Posterior cingulate gyrus (tissue), 11 donors: ENCODE measurements at places on chromosomes 3 and 15.

DNA sequence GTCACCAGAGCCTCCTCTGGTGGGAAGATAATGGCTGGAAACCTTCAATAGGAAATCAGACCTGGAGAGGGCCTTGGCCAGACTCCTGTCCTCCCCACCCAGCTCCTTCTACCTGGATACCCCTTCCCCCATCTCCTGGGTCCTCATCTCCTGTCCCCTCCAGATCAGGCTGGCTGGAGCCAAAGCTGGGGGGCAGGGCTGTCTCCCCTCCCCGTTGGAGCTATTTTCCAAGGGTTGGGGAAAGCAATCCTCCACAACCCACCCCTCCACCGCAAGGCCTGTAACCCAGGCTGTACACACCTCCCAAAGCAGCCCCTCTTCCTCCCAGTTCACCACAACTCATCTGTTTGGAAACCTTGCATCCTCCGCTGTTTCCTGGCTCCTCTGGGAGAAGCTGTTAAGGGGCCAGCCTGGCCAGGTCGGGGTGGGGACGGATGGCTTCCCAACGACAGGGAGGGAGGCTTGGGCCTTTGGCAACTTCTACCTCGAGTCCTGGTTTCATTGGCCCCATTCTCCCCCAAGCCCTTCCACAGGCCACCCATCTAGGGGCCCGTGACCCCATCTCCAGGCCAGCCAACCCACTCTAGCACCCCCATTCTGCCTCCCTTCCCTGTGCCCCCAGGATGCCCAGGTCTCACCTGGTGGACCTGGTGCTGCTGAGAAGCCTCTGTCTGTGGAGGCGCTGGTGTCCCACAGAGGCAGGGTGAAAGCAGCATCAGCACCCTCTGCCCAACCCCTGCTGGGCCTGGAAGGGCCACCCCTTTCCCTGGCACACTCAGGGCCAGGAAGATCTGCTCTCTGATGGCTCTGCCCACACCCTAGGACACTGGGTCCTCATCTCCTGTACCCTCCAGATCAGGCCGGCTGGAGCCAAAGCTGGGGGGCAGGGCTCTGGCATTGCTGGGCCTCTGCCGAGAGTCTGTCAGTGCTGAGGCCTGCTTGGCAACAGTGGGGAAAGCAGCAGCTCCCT lies 22.1 kb upstream of the GOLGA6C start:
- no peak for DNase-seq

- DNase-seq: no peak
Measured at GRCh38 chr3:131550562-131551465, 48.0 kb upstream of the MRPL3 start.

DNA sequence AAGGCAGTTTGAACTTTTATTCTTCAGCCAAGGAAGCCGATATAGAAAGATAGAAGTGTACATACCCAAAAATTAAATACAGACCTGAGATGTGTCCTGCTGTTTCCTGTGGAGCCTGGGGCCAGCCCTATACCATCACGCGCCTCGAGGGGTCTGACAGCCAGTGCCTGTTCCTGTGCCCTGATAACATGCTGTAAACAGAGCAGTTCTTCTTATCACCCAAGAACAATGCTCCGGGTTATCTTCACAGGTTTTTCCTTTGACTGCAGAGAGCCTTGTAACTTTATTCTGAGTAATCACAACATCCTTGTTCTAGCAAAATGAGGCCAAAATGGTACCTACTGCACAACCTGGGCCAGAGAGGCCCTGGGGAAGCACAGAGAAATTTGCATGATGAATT lies 289.7 kb upstream of the CHRM5 start:
- DNase-seq: no peak

DNA sequence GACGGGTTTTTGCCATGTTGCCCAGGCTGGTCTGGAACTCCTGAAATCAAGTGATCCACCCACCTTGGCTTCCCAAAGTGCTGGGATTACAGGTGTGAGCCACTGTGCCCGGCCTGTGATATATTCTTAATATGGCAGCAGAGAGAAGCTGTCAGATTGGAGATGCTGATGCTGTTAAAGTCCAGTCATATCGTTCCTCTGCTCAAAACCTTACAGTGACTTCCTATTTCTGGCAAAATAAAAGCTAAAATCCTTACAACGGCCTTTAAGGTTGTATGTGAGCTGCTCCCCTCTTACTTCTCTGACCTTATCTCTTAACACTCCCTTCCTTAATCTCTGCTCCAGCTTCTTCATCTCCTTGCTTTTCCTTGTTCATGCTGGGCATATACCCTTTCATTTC lies 26.6 kb upstream of the MGA start:
- DNase-seq: no peak

- no peak for DNase-seq
Measured at GRCh38 chr3:138281561-138281960, 48.1 kb downstream of the NME9 start.

- no peak for DNase-seq
Measured at GRCh38 chr3:63328365-63328764, 50.3 kb downstream of the SYNPR start.

DNA sequence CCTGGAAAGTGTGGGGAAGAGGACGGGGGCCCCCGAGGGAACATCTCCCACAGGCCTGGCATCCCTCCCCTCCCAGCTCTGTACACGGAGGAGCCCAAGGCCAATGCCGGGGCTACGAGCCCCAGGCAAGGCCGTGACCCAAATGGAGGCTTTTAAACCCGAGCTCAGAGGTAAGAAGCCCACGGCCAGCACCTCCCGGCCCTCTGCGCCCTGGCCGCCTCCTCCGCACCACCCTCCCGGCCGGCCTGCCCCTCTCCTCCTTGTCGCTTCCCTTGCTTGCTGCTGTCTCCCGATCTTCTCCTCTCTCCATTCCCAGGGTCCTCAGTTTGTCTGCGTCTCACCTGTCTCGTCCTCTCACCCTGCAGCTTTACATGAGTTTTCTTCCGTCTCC lies 1.3 kb downstream of the MUC4 start:
- DNase-seq: no peak

GRCh38 chr3:99356696-99357095 lies 281.7 kb upstream of the COL8A1 start:
- DNase-seq: no peak

DNA sequence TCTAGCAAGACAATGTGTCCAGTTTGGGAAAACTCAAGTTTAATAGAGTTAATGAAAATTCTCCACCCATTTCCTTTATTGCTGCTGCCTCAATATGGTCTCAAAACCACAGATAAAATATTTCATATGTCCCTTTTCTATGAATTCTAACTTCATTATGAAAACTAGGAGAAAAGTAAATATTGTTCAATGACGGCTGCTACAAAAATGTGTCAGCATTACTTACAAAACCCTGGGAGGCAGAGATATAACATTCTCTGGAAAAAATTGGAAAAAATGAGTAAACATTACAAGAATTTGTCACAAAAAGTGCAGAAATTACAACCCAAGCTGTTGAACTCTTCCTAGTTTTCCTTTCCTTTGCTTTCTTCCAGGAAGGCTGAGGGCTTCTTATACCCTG lies 22.2 kb upstream of the FBN1 start:
- no peak for DNase-seq

GRCh38 chr3:81485444-81485865 lies 276.0 kb downstream of the GBE1 start:
- DNase-seq: no peak

DNA sequence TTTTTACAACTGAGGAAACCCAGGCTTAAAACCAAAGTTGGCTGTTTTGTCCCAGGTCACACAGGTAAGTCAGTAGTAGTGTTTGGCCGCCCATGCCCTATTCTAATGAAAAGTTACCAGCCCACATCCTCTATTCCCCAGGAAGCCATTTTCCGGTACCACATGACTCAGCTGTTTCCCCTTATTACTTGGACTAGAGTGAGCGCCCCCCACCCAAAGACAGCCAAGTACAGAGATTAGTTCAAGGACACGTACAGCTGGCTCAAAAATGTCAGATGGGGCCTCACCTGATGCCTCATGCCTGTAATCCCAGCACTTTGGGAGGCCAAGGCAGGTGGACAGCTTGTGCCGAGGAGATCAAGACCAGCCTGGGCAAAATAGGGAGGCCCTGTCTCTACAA lies 8.5 kb upstream of the KLHL6 start:
- DNase-seq: no peak

GRCh38 chr15:94673801-94674200 lies 442.4 kb downstream of the MCTP2 start:
- DNase-seq: no peak

GRCh38 chr3:194688200-194688740 lies 2.6 kb downstream of the FAM43A start:
- no peak for DNase-seq

DNA sequence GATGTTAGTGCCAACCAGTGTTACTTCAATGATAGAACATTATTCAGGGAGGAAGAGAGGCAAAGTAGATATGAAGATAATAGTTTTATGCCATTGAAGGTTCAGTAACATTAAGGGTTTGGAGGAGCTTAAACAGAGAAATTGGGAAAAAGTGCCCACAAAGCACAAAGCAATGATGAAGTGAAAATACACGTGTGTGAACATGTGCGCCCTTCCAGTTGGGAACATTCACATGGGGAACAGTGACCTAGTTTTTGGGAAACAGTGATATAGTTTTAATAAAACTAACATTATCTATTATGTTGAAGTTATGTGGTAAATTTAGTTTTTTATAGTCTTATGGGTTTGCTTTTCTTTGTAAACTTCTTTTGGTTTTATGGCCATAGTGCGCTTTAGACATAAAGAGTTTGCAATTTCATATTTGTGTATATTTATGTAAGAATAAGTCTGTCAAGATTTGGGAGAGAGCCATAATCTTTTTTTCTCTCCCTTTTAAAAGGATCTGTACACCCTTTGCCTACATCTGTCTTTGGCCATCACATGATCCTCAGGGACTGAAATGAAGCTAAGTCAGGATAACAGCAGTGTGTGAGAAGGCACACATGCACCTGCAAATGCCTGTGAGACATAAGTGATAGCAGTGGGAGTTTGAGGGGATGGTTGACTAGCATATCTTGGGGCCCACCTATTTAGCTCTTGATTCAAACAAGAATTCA lies 450.3 kb upstream of the THRB start:
- DNase-seq: no peak

DNA sequence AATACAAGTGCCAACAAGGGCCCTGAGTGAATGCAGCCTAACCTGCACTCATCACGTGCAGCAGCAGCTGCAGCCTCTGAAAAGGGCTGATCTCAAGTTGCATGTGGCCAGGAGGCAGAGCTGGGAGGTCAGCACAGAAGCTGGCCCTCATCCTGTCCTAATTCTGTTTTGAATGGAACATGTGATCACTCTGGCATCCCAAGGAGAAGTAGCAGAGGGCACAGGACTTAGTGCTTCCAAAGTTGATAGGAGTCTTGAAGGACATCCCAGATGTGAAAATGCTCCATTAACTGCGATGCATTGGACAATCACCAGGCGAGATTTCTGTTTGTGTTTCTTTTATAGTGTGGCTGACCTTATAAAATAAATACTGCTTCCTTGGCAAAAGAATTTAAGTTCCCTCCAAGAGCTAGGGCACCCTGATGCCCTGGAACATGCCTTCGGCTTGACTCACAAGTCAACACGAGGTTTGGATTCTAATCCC lies 31.6 kb upstream of the STAG1 start:
- DNase-seq: no peak

GRCh38 chr3:49005303-49005680 lies 1.9 kb upstream of the WDR6 start:
- no peak for DNase-seq

DNA sequence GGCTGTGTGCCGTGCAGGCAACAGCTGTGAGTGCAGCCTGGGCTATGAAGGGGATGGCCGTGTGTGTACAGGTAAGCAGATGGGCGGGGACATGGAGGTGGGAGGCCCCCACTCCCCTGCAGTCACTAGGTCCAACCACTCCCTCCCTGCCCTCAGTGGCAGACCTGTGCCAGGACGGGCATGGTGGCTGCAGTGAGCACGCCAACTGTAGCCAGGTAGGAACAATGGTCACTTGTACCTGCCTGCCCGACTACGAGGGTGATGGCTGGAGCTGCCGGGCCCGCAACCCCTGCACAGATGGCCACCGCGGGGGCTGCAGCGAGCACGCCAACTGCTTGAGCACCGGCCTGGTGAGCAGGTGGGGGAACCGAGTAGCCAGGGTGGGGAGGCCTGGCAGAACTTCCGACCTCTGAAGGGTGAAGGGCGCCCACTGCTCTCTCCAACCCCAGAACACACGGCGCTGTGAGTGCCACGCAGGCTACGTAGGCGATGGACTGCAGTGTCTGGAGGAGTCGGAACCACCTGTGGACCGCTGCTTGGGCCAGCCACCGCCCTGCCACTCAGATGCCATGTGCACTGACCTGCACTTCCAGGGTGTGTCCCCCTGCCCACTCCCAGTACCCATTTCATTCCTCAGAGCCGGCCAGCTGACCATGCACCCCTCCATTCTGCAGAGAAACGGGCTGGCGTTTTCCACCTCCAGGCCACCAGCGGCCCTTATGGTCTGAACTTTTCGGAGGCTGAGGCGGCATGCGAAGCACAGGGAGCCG lies 11.6 kb downstream of the NT5DC2 start:
- DNase-seq: peak; percentile 40

GRCh38 chr3:44989636-44990373 lies 13.8 kb downstream of the EXOSC7 start:
- DNase-seq: no peak

GRCh38 chr3:60178931-60179653 lies 1072.2 kb downstream of the FHIT start:
- no peak for DNase-seq

- DNase-seq: peak; percentile 85
Measured at GRCh38 chr15:74790080-74790916, 8.4 kb downstream of the CSK start.

DNA sequence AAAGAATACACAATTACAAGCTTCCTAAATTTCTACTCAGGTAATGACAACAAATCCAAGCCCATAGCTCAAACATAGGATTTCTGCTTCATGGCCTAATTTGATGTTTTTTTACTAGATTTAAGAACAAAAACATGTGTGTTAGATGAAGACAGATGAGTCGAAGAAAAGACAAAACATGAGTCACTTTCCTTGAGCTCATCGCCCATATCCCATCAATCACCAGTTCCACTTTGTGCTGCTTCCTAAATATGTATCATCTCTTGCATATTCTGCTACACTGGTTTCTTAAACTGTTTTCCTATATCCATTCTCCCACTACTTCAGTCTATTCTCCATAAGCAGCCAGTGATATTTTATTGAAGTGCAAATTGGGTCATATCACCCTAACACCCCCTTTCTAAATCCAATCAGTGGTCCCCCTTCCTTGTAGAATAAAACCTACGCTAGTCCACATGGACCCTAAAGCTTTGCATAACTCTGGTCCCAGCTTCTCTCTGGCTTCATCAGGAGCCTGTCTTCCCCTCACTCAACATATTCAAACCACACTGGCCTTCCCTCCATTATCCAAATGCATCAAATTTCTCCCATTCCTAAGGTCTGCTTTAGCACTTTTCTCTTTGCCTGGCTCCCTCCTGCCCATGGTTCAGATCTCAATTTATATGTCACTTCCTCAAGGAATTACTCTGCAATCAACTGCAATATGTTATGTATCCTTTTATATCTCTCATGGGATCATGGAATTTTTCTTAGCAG lies 1033.9 kb downstream of the FHIT start:
- no peak for DNase-seq
